Stimulated activated CD4-positive, alpha-beta T cell treated with anti-CD3 and anti-CD28 coated beads, TNF-alpha, amount 100 ng/mL, for 48 hours (primary cell): ENCODE measurements at places on chromosomes 3 and 15.

DNA sequence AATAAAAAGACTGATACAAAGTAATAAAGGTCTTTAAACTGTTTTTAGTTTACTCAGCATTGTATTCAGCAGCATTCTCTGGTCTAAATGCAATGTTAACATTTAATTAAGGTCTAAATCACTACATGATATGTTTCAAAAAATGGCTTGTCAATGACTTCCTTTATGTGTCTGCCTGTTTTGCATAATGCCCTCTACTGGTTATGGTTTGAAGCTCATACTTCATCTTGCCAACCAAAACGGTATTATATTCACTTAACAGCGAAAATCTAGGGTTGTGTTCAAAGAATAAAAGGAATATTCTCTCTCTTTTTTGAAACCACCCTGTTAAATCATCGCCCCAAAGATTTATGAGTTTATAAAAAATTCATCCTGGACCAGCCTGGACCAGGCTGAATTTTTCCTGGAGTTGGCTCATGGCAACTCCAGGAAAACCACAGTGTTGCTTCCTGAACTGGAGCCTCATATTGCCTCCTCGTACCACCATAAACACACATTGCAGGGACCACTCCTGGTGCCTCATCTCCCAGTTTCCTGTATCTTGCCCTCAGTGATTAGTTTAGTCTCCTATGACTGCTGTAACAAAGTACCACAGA is 6.7 kb upstream of the NCEH1 start:
- no peak for DNase-seq

GRCh38 chr3:86379280-86379679 is 611.7 kb downstream of the VGLL3 start:
- no peak for DNase-seq

DNA sequence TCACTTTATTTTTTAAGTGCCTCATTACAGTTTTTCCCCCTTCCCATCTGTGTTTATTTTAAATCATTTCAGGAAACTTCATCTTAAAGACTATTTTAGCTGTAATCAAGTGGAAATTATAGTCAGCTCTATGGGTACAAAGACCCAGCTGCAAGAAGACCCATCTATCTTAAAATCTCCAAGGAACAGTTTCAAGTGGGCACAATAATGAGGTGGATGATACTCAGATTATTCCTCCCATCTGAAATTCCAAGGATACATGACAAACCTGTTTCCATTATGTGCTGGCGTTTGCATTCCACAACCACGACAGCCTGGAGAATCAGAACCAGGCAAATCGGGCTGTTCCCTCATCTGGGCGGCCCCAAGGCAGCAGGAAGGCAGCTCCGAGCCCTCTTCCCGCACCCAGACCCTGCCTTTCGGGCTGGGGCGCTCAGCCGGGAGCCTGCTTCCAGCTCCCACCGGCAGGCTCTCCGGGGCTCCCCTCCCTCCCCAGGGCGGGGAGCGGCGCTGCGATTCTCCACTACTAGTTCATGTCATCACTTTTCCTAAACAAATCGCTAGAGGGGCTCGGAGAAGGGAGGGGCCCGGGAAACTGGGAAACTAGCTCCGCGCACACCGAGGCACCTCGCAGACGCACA is at the start of gene MGLL:
MGLL (minus strand) TSS at position 475 of the 641 bp plus-strand sequence; CDS start at position 278, 197 bp downstream.
- DNase-seq = no peak

DNA sequence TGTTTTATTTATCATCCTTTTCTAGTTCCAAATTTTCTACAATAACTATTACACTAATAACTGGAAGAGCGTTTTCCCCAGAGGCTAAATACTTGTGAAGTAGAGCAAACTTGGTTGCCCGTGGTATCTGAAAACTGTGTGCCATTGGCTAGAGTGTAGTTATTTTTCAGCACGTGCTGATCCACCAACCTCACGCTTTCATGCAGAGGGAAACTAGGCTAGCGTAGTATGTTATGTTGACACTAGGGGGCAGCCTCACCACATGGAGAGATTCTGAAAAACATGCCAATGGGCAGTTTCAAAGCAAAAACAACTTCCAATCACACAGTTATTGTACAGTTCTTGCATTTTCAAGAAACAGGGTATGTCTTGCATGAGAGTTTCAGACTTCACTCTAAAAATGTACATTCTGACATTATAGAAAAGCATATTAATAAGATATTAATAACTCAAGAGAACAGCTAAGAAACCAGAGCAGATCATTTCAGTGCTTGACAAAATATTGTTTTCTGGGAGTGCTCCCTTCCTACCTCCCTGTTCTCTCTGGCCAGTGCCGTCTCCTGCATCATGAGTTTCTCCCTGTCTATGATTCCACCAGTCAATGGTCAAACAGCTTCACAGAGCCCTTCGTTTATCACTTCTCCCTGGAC is 39.7 kb downstream of the SPATA12 start:
- DNase-seq = peak; percentile 50

- no peak for DNase-seq
Measured at GRCh38 chr15:50068016-50068415, 51.0 kb downstream of the ATP8B4 start.

- DNase-seq = no peak
Measured at GRCh38 chr15:57057134-57057930, 138.9 kb downstream of the TCF12 start.

DNA sequence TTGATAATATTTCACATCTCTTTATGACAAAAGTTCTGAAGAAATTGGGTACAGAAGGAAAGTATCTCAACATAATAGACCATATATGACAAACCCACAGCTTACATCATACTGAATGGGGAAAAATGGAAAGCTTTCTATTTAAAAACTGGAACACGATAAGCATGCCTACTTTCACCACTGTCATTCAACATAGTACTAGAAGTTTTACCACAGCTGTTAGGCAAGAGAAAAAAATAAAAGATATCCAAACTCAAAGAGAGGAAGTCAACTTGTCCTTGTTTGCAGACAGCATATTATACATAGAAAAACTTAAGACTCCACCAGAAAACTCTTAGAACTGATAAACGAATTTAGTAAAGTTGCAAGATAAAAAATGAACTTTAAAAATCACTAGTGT is 40.3 kb downstream of the COPS2 start:
- no peak for DNase-seq

DNA sequence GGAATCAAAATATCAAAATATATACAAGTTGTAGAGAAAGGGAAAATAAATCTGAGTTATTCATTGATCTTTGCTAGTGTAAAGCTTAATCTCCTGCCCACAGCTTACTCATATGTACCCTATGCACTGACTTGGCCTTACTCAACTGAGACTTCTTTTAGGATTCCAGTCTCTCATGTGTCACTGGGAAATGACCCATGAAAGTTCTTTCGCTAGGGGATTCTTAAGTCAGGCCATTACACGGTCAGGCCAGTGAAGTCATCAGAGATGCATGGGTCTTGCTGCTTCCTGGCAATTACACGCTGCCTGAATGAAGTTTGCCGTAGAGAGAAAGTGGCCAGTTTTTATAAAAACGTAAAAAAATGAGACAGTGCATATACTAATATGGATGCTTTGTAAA is 20.7 kb upstream of the LPP start:
- no peak for DNase-seq

DNA sequence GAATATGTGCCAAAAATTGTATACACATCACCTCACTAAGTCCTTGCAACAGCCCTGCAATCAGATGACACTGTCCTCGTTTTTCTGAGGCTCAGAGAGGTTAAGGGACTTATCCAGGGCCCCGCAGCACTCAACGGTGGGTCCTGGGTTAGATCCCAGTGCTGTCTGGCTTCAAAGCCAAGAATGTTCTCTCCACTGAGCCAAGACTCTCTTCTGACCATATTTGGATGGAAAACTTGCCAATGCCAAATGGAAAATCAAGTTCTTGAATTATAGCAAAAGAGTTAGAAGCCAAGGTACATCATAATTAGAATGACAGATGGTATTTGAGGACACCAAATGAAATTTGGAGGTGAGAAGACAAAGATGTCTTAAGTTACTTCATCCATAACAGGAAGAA is 75.9 kb downstream of the NCEH1 start:
- DNase-seq = no peak

- no peak for DNase-seq
Measured at GRCh38 chr3:178043084-178043483, 493.2 kb upstream of the KCNMB2 start.

- no peak for DNase-seq
Measured at GRCh38 chr3:186133980-186134379, 25.1 kb upstream of the ETV5 start.

GRCh38 chr3:180036671-180037455 is at the start of gene PEX5L:
Gene PEX5L (minus strand): TSS chr3:180036937. CDS start chr3:180036599, 338 bp downstream.
- DNase-seq = peak; percentile 26

DNA sequence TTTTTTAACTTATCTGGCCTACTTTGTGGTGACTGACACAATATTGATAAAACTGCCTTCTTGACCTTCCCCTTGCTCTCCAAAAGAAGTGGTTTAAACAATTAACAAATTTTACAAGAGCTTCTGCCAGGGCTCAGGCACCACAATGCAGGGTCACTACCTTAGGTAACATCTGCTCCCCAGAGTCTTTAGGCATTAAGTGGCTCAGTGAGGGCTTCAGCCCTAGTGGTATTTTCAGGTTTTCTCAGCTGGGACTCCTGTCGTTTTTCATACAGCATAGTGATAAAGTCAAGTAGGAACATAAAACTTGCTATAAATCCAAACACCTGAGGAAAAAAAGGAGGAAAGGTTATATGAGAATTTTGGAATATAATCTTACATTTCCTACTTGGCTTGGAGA is 18.9 kb downstream of the CMTM6 start:
- no peak for DNase-seq

- DNase-seq = no peak
Measured at GRCh38 chr3:127326341-127326740, 38.5 kb upstream of the PRR20G start.

DNA sequence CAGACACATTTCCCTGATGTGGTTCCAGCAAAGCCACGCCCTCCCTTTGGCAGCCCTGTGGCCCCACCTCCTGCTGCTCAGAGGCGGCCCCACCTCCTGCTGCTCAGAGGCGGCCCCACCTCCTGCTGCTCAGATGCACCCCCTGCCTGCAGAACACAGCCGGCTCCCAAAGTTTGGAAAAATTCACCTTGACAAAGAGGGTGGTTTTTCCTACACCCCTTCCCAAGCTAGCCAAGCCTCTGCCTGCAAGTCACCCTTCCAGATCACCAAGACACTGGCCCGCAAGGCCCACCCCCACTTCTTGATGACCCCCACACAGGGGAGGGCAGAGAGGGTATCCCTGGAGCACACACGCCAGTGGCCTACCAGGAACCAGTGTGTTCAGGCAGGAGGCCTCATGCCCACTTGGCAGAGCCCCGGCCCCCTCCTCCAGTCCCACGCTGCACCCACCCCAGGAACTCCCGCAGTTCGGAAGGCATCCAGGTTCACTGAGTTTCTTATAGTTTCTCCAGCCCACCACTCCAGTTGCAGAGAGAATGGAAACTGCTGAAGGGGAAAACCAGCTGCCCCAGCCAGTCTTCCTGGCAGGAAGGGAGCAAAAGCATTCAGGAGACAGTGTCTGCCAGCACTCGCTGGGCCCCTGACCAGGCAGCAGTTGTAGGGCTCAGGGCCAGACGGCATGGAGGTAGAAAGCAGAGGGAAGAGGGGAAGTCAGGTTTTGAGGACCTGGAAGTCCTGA is 2.3 kb upstream of the HAPLN3 start:
- peak; percentile 74 for DNase-seq

DNA sequence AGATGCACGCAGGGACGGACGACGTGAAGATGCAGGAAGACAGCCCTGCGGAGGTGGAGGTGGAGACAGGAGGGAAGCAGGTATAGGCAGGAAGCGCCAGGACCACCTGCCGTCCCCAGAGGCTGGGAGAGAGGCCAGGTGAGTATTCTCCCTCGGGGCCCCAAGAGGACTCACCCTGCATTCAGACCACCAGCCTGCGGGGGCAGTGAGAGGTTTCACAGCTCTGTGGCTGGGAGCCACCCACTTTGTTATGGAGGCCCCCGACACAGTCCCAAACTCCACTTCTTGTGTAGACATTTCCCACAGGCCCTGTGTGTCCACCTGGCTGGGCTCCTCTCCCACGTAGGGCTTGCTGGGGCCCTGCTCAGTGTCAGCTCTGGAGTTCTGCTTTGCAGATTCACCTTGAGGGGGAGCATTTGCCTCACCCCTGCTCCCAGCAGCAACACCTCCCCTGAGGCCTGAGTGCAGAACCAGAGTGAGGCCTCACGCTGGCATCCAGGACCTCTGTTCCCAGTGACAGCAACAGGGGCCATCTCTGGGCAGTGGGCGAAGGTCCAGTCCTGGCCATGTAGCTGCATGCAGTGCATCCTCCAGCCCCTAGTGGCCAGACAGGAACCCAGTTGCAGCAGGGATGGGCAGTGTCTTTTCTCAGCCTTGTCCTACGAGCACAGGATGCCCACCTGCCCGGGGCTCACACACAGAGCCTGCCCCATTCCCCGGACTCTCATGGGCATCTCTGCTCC is 119.4 kb upstream of the IQSEC1 start:
- no peak for DNase-seq

DNA sequence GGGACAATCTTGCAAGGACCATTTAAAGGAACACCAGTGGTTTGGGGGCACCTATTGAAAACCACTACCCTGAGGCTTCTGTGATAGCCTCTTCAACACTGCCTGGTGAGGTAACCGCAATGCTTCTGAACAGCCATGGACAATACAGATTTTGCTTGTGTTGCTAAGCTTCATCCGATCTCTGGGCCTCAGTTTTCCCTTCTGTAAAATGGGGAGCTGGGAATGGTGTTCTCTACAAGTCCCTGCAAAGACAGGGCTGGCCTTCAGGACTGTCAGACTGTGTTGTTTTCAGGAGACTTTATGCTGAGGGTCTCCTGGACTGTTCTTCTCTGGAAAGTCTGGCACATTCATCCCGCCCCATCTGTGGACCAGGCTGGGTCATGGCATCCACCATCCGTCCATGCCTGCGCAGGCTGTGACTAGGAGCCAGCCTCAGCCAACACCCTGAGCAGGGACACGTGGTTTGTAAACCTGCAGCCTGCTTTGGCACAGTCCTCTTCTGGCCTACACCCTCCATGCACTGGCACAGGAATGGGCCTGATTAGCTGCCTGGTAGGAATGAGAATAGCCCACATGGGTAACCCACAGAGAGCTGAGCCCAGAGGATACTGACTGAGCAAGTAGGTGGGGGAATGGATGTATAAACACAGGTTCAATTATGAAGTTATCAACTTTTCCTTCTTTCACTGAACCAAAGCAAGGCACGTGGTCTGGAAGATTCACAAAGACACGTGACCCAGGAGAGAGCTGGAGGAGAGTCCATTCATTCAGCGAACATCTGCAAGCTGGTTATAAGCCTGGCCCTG is 55.3 kb downstream of the ROPN1B start:
- DNase-seq = no peak
